Upper lobe of left lung (tissue), 6 donors: ENCODE measurements at places on chromosomes 1 and 21. TPM values are rescaled to one million over a fixed set of nuclear protein-coding genes. Genes with fewer than 3 reads are reported as not detected.

Gene UMODL1
- 0.59 TPM for total RNA-seq

Gene RGS13
- 0.44 TPM for total RNA-seq

Gene IFFO2
- 17.1 TPM for total RNA-seq

Gene RNPC3
- total RNA-seq: 20.4 TPM

Gene ATP5PF
- 72.1 TPM for total RNA-seq

Gene RNU1-4
- 14,413 TPM for total RNA-seq

Gene PLEKHA6
- 3.3 TPM for total RNA-seq

DNA sequence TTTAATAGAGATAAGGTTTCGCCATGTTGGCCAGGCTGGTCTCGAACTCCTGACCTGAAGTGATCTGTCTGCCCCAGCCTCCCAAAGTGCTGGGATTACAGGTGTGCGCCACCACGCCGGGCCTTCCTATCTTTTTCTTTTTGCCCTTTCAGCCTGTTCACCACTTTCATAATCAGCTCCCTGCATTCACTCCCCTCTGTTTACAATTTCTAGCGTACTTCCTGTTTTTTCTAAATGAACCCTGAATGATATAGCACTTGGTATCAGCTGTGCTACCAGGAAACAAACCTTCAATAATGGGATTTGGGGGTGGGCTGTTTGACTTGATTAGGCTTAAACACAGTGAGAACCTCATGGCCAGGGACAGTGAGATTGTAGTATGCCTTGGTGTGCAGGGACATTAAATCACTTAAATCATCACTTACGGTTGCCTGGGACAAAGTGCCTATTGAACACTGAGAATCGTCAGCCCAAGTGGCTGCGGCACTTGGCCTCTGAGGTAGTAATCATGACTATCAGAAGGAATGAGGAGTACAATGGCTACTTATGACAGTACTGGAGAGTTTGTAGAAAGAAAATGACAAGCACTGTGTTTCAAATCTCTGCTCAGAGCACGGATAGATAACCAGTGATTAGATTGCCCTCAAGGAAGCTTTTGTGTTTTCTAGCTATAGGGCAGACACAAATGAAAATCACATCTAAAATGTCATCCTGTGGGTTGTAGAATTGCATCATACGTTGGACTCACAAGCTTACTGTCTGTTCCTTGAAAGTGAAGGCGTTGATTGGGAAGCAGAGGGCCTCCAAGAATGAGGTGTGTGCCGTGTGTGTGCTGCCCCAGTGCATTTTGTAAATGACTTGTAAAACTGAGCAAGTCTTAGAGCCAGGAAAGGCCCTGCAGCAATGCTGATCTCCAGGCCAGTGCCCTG lies 661.8 kb downstream of the MATN1 start:
- DNase-seq: no peak

DNA sequence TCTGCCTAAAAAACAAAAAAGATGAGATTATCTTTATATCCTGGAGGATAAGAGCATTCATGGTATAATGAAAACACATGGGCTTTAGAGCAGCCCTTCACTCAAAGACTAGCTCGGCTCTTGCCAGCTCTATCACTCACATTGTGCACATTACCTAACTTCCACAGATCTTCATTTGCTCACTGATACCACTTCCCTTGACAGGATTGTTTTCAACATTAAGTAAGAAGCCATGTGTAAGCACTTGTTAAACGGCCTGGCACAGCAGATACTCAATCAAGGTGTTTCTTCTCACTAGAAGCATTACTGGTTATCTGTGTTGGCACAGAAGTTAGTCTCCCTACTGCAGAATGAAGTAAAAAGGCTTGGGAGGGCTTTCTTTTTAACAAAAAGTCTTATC lies 18.7 kb downstream of the LPGAT1 start:
- no peak for DNase-seq

DNA sequence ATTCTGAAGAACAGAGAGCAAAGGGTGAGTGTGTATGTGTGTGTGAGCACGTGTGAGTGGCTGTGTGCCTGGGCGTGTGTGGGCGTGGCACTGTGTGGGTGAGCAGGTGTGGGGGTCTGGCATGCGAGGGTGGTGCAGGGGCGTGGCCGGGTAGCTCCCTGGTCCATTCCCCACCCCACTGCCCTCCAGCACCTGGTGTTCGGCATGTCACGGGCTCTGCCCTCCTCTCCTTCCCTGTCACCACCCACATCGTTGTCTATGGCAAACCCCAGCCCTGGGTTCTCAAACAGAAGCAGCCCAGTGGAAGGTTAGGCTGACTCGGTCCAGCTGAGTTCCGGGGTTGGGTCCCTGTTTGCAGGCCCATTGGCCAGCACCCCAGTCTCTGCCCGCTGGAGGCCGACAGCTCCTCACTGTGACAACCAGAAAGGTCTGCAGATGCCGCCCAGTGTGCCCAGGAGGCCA lies 39.8 kb downstream of the UBE2G2 start:
- DNase-seq: no peak

DNA sequence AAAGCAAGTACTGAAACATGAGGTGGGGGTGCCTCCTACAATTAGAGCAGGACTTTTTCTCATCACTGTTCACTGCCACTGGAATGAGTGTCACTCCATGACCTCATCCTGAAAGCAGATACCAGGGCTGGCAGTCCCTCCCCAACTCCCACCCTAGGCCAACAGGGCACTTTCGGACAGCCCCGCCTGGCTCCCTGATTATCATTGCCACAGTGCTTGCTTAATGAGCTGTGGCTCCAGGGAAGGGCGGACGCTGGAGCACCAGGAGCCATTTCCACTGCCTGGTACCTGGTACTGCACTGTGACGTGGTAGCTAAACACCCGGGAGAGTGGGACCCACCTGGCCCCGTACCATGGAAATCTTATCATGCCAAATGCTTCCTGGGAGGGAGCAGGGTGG lies 22.3 kb downstream of the SLC9A1 start:
- DNase-seq: no peak

- DNase-seq: no peak
These were observed 20.9 kb upstream of the SIPA1L2 start for GRCh38 chr1:232650845-232651244.

DNA sequence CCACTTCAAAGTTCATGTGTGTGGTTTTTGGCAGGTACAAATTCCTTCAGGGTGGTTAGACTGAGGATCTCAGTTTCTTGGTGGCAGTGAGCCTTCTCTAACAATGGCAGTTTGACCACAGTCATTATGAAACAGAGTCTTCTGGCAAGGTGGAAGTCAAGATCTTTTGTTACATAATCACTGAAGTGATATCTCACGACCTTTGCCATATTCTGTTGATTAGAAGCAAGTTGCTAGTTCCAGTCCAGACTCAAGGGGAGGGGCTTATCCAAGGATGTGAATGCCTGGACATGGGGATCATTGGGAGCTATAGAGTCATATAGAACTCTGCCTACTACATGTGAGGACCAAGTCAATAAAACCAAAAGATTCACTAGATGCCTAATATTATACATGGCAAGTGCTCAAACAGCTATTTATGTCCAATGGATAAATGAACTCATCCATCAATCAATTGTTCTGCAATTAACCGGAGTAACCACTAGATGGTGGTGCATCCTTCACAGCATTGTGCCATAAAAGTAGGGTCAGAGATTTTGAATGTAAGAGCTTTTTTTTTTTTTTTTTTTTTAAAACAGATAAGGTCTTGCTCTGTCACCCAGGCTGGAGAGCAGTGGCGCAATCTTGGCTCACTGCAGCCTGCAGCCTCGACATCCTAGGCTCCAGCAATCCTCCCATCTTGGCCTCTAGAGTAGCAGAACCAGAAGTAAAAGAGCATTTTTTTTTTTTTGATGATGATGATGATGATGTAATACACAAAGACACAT lies 131.9 kb downstream of the CRB1 start:
- DNase-seq: no peak

DNA sequence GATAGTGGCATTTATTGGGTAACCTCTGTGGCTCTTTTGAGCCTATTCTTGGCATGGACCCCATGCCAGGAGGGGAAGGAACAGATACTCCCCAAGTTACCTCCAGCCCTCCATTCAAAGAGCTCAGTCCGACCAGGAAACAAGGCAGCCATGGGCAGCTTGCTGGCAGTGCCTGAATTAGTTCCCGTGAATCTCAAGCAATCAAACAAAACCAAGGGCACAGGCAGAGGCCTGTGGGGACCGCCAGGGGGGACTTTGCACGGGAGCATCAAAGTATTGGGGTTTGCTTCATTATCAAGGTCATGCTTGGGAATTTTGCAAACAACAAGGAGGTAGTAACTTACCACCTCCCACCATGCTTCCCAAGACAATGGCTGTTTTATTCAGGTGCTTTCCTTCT lies 81.2 kb upstream of the IFFO2 start:
- DNase-seq: no peak

DNA sequence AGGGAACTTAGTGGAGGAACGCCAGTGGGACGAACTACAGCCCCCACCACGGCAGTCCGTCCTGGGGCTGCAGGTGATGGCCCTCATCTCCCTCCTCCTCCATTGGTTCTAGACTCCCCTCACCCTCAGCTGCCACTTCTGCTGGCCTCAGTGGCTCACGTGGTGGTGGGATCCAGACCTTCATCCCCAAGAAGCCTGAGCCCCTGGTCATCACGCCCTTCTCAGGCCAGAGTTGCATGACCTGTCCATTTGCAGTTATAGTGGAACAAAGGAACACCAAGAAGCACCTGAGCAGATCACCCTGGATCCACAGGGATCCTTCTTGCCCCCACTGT lies 13.0 kb upstream of the FAM110D start:
- no peak for DNase-seq

DNA sequence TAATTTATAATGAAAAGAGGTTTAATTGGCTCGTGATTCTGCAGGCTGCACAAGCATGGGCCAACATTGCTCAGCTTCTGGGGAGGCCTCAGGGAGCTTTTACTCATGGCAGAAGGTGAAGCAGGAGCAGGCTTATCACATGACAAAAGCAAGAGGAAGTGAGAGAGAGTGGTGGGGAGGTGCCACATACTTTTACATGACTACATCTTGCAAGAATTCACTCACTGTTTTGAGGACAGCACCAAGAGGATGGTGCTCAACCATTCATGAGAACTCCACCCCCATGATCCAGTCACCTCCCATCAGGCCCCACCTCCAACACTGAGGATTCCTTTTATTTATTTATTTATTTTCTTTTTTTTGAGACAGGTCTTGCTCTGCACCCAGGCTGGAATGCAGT lies 5.5 kb upstream of the PLEKHM2 start:
- peak; percentile 43 for DNase-seq

DNA sequence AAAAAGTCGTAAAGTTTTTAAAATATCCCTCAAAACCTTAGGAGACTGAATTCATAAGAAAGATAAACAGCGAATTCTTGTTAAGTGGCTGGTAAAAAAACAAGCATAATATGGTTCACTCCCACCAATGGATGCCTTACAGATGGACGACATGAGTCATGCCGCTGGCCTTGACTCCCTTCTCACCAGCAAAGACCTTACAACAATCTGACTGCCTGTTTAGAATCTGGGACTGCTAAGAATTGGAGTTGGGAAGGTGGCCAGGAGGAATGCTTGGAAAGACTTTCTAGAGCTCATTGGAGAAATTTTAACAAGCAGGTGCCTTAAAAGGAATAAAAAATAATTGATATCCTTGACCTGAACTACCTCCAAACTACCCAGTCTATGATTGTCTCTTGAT lies 206.9 kb upstream of the FMN2 start:
- DNase-seq: no peak

GRCh38 chr1:96362623-96363022 lies 359.0 kb upstream of the PTBP2 start:
- DNase-seq: no peak

DNA sequence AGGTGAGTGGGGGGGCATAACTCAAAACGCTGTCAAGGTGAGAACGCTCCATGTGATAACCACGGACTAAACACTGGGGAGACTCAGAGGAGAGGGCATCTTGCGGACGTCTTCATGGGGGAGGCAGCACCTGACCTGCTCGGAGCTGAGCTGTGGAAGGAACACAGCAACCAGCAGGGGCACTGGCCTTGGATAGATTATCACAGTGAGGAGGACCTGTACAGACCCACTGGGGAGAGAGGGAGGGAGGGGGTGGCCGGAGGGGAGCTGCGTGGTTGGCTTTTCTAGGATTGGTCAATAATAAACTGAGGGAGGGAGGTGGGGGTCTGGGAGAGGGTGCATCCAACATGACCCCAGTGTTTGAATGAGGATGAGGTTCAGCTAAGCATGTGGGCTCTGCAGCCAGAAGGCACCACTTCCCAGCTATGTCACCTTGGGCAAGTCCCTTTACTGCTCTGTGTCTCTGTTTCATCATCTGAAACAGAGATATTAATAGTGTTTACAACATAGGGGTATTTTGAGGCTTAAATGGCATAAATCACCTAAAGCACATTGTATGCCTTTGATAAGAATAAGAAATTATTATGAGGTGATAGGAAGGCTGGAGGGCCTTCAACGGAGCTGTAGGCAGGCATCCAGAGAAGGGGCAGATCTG lies 123.3 kb downstream of the GRIK3 start:
- no peak for DNase-seq

- DNase-seq: no peak
These were observed 74.2 kb upstream of the MACF1 start for GRCh38 chr1:39130325-39130724.
